CD8-positive, alpha-beta T cell (primary cell): ENCODE measurements at places on chromosomes 12 and 14. TPM values are rescaled to one million over a fixed set of nuclear protein-coding genes. Genes with fewer than 3 reads are reported as not detected.

The NOP9 gene
- 35.8 TPM for total RNA-seq

DNA sequence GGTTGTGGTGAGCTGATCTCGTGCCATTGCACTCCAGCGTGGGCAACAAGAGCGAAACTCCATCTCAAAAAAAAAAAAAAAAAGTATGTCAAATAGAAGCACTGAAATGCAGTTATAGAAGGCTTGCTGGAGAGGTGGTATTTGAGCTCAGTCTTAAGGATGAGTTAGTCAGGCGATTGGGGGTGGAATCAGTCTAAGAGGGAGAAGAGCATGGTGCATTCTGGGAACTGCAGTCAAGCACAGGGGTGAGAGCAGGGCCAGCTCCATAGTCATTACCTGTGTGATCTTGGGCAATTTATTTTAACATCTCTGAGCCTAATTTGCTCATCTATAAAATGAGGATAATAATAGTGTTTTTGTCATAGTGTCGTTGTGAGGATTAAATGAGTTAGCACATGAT is 5.9 kb upstream of the GNB3 start:
- no peak for DNase-seq

DNA sequence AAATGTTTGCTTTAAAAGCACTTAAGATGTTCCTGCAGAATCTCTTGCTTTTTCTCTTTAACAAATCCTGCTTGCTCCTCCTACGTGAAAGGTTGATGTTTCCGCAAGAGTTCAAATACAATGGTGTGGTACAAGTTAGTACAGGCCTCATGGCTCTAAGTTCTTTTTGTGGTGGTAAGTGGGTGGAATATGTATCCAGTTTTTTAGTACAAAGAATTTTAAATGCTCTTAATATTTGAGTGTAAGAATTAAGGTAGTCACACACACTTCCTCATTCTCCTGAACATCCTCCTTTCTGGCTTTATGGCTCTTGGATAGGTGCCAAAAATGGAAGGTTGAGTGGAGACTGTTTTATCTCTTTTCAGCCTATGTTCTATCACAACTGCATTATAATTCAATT is 1.8 kb downstream of the OTOGL start:
- no peak for DNase-seq

DNA sequence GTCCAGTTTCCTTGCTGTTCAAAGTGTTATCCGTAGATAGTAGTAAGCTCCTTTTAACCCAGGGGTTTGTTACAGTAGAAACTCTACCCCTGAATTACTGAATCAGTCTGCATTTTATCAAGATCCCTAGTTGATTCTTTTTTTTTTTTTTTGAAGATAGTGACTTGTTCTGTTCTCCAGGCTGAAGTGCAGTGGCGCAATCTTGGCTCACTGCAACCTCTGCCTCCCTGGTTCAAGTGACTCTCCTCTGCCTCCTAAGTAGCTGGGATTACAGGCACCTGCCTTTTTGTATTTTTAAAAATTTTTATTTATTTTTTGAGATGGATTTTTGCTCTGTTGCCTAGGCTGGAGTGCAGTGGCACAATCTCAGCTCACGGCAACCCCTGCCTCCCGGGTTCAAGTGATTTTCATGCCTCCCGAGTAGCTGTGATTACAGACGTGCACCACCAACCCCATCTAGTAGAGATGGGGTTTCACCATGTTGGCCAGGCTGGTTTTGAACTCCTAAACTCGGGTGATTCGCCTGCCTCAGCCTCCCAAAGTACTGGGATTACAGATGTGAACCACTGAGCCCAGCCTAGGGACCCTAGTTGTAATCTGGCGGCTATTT is 10.5 kb downstream of the LARP4 start:
- no peak for DNase-seq

- no peak for DNase-seq
These were observed 58.0 kb downstream of the PEBP1 start for GRCh38 chr12:118193958-118194357.

GRCh38 chr12:6257007-6257406 is 53.5 kb upstream of the PLEKHG6 start:
- no peak for DNase-seq

GRCh38 chr12:109793826-109794501 is 39.2 kb downstream of the TRPV4 start:
- DNase-seq: no peak

DNA sequence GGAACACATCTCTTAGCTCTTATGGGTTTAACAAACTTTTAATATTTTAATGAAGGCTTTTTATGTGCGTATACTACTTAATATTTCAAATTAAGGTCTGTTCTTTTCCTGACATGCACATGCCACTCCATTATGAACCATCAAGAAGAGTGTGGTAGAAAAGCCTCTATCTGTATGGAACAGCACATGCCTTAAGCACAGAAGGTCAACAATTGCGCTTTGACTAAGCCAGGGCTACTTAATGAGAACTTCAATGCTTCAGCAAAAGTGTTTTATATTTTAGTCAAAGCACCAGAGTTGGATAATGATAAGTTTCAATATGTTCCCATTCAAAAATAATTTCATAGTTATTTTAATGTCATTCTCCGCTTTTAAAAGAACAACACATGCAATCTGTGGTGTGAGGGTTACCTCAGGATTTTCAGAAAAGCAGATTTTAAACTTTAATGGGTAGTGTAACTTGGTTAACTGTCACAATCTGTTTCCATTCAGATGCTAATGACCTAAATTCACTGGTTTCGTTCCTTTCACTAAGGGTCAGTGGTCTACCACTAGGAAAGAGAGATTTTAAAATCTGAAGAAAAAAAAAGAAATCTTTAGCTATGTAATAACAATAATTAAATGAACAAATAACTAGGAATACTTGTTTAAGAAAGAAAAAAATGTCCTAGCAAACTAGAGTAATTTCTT is 193.4 kb upstream of the NOVA1 start:
- no peak for DNase-seq

The PCNX4 gene
- 25.1 TPM for total RNA-seq

DNA sequence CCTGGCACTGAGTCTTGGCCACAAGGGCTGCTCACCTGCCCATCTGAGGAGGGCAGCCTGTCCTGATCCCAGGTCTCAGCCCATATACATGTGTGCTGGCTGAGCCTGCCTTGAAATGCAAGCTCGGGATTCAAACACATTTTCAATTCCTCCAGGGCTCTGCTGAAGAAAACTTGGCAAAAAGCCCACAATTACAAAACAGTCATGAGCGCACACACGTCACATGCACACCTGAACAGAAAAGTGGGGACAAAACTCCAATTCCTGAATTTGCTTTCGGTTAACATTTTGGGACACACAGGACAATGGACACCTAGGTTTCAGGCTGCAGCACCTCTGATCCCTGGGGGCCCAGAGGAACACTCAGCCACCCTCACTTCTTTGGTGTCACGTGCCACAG is 113.9 kb downstream of the RBM19 start:
- DNase-seq: no peak

DNA sequence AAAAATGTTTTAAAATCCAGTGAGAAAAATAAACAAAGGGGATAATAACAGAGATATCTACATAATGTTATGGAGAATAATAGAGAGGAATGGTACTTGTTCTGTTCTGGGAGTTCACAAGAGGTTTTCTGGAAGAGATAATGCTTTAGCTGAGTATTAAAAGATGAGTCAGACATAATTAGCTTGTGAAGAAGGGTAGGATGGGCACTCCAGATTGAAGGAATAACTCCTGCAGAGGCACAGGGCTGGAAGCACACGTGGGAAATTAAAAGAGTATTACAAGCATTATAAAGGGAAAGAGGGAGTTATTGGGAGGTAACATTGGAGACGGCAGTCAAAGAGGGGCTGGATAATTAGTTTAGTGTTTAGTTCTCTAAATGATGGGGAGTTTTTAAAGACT is 124.9 kb upstream of the BTG1 start:
- no peak for DNase-seq

- peak; percentile 37 for DNase-seq
These were observed 53.1 kb upstream of the STON2 start for GRCh38 chr14:81453166-81453766.

The ANKRD33 gene
- total RNA-seq: not detected

The TMEM116 gene
- 9.4 TPM for total RNA-seq

DNA sequence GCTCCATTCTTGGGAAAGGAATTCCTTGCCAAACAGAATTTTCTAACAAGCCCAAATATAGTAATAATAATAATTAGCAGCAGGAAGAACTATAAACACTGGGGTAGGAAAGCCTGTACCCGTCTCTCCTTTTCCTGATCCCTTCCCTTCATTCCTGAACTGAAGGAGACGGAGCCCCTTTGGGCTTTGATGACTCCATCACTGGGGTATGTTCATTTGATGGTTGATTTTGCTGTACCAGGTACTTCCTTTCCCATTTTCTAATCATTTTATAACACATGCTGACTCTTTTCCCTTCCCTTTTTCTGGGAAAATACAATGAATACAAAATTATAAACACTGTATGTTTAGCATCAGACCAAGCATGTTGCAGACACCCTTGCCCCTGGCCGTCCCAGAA is 3.6 kb upstream of the RCOR1 start:
- DNase-seq: no peak

The RASSF8 gene
- 0.08 TPM for total RNA-seq

DNA sequence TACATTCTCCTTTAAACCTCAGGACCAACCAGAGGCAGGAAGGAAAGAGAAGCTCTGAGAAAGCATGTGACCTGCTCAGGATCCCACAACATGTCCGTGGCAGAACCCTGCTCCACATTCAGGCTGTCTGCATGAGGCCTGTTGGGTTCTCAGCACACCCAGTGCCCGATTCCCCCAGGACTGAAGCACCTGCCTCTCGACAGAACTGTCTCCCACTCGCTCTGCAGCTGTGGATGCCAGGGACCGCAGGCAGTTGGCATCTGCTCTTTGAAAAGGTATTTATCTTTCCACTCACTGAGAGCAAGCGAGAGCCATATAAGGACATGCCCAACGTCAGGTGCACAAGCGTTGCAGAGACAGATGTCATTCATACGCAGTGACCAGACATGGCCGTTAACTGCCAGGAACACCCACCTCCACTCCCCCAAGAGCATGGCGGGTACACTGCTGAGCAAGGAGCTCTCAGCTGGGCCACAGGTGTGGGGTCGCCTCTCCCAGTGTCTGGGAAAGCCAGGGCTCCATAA is 18.9 kb downstream of the PITPNM2 start:
- DNase-seq: no peak

The KCNJ8 gene
- not detected for total RNA-seq

The LRRC23 gene
- 6.5 TPM for total RNA-seq

DNA sequence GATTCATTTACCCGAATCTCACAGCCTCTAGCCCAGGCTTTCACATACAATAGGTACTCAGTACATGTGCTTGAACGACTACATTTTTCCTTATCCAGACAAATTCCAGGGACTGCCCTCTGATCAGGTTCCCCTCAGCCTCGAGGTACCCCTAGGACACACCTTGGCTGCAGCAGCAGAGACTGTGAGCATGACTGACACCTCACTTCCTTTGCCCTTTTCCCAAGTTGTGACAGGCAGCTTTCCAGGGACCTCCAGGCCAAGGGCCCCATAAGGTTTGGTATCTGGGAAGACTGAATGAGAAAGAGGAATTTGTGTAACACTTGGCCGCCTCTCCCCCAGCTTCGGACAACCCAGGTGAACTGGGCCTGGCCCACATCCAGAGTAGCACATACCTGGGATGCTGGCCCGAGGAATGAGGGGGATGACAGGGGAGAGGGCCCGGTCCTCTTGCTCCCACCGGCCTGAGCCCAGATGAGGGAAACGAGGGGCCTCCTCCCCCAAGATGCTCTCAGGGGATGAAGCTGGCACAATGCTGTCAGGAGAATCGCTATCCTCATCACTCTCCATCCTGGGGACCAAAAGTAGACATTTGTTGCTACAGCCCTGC is 10.2 kb upstream of the PRKAG1 start:
- no peak for DNase-seq

- no peak for DNase-seq
These were observed 43.7 kb downstream of the TRHDE start for GRCh38 chr12:72315858-72316257.

DNA sequence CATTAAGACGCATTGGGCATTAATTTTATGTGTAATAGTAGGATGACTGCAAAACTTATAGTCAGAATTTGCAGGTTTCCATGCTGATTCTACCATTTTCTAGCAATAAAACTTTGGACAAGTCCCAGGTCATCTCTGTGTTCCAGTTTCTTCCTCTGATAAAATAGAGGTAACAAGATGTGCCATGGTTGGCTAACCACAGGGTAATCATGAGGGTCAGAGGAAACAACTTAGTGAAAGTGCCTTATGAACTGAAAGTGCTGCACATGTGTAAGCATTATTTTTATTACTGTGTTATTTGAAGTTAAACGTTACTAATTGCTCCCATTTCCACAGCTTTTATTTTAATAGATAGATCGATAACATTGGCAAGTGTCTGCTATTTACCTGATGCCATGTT is 21.1 kb downstream of the SMCO2 start:
- no peak for DNase-seq

The FAM181A gene
- total RNA-seq: not detected

GRCh38 chr12:66669541-66669940 is 9.3 kb downstream of the GRIP1 start:
- DNase-seq: no peak

- no peak for DNase-seq
These were observed 208.6 kb downstream of the MED13L start for GRCh38 chr12:116068853-116069252.

GRCh38 chr14:59207506-59207933 is 19.1 kb downstream of the DAAM1 start:
- DNase-seq: no peak

DNA sequence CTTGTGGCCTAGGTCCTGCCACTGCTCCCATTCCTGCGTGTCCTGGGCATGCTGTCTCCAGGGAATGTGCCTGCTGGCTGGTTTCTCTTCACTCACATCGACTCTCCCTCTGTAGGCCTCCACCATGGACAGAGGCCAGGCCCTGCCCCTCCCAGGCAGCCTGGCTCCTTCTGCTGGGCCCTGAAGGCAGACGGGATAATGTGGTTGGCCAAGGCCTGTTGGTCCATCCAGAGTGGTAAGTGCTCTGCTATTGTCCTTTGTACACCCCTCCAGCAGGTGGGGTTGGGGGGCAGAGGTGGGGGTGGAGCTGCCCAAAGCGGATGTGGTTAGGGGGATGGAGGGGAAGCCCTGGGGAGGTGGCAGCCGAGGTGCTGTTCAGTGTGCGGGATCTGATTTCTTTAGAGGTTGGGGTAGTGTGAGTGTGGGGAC is 9.5 kb upstream of the NR4A1 start:
- DNase-seq: peak; percentile 75

The LTB4R gene
- 15.4 TPM for total RNA-seq

DNA sequence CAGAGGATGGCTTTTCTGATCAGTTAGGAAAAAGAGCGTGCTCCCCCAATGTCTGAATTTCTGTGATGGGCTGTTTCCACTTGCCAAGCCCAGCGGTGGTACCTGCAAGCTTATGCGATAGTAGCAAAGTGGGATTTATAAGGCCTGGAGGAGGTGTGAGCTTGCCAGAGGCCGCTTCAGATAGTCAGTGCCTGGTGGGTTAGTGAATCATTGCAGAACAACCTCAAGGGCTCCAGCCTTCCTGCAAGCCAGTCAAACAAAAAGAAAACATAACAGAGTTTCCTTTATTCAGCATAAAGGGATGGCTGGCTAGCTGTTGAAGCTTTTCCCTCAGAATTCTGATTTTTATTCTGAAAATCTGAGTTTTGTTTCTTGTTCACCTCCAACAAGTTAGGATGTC is 7.6 kb upstream of the BMP4 start:
- no peak for DNase-seq

GRCh38 chr12:93884794-93885460 is 207.8 kb downstream of the CRADD start:
- no peak for DNase-seq

The ALX1 gene
- total RNA-seq: not detected

- DNase-seq: peak; percentile 15
These were observed 34.1 kb downstream of the SCFD1 start for GRCh38 chr14:30656190-30656632.
